Inflammatory macrophage (primary cell): ENCODE measurements at places on chromosomes 1 and 21.

DNA sequence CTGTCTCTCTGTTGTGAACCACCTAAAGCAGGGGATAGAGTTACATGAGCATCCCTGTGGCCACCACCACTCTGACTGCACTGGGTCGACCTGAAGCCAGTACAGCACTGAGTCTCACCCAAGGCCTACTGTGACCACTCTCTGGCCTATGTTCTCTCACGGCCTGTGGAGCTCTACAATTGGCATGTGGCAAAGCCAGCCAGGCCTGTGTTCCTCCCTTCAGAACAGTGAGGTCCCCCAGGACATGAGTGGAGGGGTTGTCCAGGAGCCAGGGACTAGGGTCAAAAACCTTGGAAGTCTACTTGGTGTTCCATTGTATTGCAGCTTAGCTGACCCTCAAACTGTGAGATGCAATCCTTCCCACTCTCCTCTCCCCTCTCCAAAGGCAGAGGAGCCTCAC, 42.7 kb upstream of the FMO3 start:
- DNase-seq: no peak

DNA sequence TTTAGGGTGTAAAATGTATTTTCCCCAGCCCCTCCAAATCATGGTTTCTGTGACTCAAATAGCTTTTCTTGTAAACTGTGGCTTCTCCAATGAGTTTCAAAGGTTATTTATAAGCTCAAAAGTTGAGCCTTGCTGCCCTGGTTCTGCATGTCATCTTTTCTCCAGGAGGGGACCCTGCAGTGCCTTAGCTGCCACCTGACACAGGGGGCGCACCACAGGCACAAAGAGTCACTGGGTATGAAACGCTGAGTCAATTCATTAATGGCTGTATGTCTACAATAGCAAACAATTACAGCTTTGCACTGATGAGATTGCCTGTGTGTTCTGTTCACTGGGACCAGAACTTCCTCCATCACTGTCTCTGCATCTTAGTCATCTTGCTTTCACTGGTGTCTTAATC, 100.8 kb downstream of the PCP4 start:
- DNase-seq: no peak

GRCh38 chr1:100304921-100305320, 38.9 kb downstream of the RTCA start:
- DNase-seq: no peak

DNA sequence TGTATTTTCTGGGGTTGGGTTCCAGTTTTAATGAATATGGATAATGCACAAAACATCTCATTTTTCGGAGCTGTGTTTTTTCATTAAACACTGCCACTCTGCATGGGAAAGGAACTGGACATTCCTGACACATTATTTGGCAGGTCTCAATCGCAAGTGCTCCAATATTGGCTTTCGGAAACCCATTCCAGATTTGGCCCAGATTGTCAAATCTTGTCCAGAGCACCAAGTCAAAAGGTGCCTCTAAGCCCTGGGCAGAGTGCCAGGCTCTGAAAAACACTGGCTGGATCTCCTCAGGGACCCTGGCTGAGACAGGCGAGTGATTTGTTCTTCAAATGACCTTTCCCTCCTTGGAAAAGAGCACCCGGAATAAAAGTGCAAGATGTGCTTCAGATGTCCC, 68.4 kb upstream of the MRPS6 start:
- no peak for DNase-seq

DNA sequence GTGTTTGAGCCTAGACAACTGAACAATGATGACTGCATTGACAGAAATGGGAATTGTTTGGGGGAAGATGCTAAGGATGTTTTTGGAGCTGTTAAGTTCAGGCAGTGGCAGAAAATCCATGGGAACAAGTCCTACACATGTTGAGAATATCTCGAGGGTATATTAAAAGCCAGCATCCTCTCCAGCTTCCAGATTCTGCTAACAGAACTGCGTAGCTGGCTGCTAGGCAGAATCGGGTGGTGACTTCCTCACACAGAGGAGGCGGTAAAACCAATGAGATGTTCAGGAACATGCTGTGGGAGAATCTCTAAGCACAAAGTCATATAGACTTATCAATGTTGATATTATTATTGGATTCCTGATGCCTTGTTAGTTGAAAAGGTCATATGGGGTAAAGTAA, 14.8 kb downstream of the FAM163A start:
- no peak for DNase-seq

DNA sequence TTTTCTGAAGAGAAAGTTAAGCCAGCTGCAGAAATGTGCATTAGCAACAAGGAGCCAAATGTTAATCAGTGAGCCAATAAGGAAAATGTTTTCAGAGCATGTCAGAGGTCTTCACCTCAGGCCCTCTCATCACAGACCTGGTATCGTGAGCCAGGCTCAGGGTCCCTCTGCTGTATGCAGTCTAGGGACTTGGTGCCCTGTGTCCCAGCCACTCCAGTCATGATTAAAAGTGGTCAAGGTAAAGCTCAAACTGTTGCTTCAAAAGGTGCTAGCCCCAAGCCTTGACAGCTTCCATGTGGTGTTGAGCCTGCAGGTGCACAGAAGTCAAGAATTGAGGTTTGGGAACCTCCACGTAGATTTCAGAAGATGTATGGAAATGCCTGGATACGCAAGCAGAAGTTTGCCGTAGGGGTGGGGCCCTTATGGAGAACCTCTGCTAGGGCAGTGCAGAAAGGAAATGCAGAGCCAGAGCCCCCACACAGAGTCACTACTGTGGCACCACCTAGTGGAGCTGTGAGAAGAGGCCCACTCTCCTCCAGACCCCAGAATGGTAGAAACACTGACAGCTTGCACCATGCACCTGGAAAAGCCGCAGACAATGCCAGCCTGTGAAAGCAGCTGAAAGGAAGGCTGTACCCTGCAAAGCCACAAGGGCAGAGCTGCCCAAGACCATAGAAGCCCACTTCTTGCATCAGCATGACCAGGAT, 1128.7 kb downstream of the AMY1C start:
- no peak for DNase-seq

DNA sequence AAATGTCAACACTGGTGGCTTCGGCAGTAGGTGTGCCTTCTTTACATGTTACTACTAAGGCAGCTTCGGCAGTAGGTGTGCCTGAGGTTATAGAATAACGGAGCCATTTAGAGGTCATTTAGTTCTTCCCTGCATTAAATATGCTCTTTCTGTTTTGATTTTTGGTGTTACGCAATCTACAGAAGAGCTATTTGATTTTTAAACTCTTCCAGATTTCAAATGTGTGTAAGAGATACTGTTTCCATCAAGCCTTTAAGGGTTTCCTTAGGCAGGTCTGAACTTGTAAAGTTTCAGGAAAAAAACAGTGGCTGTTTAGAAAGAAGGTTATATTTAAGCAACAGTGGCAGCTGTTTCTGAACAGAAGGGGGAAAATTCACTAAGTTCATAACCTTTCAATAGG, 54.8 kb downstream of the PIK3R3 start:
- DNase-seq: no peak

GRCh38 chr1:60886793-60887331, 195.5 kb upstream of the NFIA start:
- DNase-seq: no peak

- no peak for DNase-seq
Measured at GRCh38 chr1:168452329-168452728, 91.5 kb downstream of the XCL2 start.

- peak; percentile 81 for DNase-seq
Measured at GRCh38 chr1:11802973-11803885, 2.5 kb downstream of the MTHFR start.

DNA sequence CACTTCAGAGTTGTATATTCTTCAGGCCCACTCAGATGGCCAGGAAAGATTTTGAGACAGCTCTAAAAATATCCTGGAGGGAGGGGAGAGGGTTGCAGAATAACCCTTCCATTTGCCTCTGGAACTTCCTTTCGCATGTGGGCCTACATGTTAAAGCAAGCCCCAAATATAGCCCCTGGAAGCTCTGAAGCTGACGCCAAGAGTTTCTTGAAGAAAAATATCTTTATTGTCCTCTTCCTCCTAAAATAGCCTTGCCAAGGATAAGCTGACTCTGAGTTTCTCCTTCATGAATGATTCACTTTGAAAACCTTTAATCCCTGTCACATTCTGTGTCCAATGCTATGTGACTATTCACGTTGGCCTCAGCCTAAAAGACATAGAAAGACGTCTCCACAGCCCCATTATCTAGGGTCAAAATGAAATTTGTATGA, 6.4 kb downstream of the C1orf116 start:
- no peak for DNase-seq

- no peak for DNase-seq
Measured at GRCh38 chr1:212920246-212920645, 30.1 kb upstream of the VASH2 start.
